ENCODE measurements at places on chromosomes 3 and 15.

GRCh38 chr15:23565395-23566070 is at the start of gene MKRN3:
TSS of gene MKRN3 (plus strand) at chr15:23565674. CDS start at chr15:23565783, 109 bp downstream.
- DNase-seq, result peak; percentile 19

GRCh38 chr3:11143476-11143875 is 10.8 kb upstream of the HRH1 start:
- no peak for DNase-seq

- DNase-seq, result no peak
Observed at GRCh38 chr15:66898656-66899386, 166.6 kb upstream of the SMAD3 start.

GRCh38 chr3:14847613-14848541 is 29.1 kb downstream of the FGD5 start:
- DNase-seq, result peak; percentile 6

DNA sequence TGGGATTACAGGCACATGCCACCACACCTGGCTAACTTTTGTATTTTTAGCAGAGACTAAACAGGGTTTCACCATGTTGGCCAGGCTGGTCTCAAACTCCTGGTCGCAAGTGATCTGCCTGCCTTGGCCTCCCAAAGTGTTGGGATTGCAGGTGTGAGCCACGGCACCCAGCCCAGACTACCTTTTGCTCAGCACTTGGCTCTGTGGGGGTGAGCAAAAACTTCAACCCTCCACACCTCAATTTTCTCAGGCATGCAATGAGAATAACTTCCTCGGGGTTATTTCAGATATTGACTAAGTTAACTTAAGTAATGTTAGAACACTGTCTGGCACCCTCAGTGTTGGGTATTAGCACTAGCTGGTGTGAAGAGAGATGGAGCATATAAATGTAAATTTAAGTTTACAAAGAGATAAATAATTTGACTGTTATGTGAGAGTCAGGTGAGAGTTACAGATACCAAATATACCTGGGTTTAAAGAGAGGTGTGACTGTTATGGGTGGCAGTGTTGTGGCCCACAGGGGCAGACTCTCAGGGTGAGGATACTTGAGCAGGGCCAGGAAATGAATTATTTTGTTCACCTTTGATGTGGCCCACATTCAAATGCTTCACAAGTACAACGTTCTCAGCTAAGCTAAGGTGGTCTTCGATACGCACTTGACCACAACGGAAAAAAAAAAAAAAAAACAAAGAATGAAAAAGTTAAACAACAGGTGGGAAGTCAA is 29.0 kb downstream of the CPOX start:
- DNase-seq, result peak; percentile 55

- DNase-seq, result no peak
Observed at GRCh38 chr3:134073583-134073945, 43.8 kb upstream of the SLCO2A1 start.

GRCh38 chr15:62976301-62976881 is 66.2 kb upstream of the TPM1 start:
- no peak for DNase-seq

- DNase-seq, result no peak
Observed at GRCh38 chr3:36881735-36882134, 63.1 kb downstream of the TRANK1 start.

- DNase-seq, result no peak
Observed at GRCh38 chr3:184611607-184612281, 50.2 kb downstream of the EPHB3 start.

- no peak for DNase-seq
Observed at GRCh38 chr3:183449391-183449790, 21.0 kb upstream of the MCF2L2 start.

- DNase-seq, result no peak
Observed at GRCh38 chr3:98787181-98787580, 24.0 kb downstream of the ST3GAL6 start.

- no peak for DNase-seq
Observed at GRCh38 chr3:184341925-184342324, 4.5 kb downstream of the FAM131A start.

DNA sequence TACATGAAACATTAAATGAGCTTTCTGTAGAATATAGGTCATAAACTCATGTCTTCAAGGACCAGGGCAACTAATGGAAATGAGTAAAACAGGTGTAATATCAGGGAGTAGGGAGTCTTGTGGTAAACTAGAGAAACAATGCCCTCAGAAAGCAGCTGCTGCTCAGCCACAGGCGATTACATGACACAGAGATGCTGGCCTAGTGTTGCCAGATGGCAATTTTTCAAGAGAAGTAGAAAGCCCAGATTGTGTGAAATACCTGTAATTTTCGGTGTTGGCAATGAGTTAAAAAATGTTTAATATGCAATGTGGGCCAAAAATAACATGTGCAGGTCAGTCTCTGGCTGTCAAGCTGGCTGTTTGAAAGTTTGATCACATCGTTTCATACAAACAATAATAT is 23.4 kb downstream of the NCEH1 start:
- no peak for DNase-seq

- no peak for DNase-seq
Observed at GRCh38 chr15:43169888-43170287, 15.3 kb upstream of the CCNDBP1 start.

DNA sequence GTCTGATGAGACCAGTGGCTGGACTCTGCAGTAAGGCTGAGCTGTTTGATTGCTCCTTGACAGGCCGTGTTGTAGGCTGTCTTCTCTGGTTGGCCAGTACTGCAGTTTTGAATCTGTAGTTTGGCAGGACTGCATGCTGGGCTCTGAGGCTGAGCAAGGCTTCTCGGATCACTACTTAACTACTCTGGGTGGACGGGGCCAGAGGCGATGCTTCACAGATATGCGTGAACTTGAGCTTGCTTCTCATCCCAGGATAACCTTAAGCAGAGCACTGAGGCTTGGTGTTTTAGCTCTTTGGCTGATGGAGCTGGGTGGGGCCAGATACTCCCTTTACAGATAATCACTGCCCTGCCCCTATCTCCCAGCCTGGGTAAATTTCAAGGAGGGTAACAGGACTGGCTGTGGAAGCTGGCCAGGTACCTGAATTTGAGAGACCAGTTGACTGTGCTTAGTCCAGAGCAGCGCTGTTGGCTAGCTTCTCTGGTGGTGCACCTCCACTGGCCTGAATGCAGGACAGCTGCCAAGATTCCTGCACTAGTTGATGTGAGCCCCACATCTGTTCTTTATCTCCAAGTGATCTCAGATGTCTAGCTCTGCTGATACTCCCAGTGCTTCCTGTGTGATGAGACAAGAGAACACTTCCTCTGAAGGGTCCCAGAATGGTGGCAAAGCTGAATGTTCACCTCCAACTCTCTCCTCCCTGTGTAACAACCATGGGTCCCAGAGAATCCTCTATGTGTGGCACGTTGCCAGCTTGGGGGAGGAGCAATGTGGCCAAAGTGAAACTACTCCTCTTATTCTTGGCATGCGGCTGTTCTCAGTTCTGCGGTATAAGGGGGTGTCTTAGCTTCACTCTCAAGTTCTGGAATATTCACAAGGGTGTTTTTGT is 37.9 kb downstream of the RPL39L start:
- peak; percentile 66 for DNase-seq

- DNase-seq, result no peak
Observed at GRCh38 chr3:160084998-160085397, 96.4 kb downstream of the IL12A start.

- DNase-seq, result no peak
Observed at GRCh38 chr15:59152694-59153450, 47.9 kb downstream of the CCNB2 start.

GRCh38 chr3:108488631-108489030 is 21.8 kb downstream of the MYH15 start:
- DNase-seq, result no peak

DNA sequence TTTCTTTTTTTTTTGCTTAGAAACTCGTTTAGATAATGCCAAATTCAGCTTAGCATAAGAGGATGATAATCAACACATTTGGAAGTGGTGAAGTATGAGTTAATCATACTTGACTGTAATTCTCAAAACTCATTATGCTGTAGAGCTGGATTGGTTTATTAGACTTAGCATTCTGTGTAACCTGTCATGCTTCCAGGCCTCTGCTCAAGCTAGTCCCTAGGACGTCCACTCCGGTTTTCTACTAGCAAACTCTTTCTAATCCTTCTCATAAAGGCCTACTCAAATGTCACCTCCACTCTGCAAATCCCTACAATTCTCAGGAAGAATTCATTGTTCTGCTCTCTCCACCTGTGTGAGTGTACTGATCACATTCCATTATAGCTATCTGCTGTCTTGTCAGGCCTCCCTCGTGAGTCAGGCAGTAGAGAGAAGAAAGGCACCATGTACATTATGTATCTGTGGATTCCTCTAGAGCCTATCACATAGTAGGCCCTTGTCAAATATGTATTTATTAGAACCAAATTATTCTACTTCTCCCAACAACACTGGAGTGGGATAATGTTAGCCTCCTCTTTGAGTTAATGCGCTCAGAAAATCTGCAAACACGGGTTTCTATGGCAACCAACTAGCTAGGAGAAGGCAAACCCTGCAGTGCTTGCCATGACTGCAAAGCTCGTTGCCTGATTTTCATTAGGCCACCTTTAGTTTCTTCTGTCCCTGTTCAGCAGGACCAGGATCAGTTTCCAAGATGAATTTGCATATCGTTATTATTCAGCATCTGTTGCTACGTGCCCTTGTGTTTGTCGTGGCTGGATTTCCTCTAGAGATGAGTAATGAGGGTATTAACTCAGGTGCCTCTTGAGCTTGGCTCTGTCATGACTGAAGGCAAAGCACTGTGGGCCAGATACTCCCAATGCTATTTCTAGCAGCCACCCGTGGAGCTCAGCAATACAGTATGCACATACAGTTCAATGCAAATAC is 30.7 kb downstream of the ATP13A5 start:
- DNase-seq, result no peak
